Karpas-422 (cell line): ENCODE measurements at places on chromosomes 1 and 21. TPM values are rescaled to one million over a fixed set of nuclear protein-coding genes. Genes with fewer than 3 reads are reported as not detected.

DNA sequence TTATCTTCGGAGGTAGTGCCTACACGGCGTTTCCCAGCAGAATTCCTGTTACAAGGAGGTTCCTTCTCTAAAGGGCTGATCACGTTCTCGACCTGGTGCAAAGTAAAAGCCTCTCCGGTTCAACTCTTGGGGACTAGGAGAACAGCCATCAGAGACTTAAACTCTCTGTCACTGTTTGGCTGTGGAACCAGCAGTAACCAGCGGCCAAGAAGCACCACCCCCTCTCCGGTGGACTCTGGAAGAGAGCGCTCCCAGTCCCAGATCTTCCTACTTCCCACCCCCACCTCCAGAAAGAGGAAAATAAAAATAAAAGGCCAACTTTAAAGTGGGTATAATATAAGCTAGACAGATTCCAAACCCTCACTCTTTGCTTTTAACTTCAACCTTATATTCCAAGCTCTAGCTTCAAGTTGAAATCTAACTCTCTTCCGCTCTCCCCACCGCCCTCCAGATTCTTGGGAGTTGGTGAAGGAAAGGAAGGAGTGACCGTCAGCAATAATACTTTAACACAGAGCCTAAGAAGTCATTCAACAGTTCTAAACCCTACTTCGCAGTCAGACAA is 2.9 kb downstream of the BRINP3 start:
- no peaks in the 10 kb centered on the region for H3K4me1 ChIP-seq
- H3K4me3 ChIP-seq: no peak overlapping the region
- H3K36me3 ChIP-seq: no peaks in the 10 kb centered on the region

GRCh38 chr21:39651206-39651605 is 38.5 kb downstream of the B3GALT5 start:
- H3K4me3 ChIP-seq: no peak overlapping the region
- no peaks in the 10 kb centered on the region for H3K36me3 ChIP-seq
- H3K27ac ChIP-seq: no peak overlapping the region
- no peaks in the 10 kb centered on the region for H3K4me1 ChIP-seq

GRCh38 chr1:155925506-155925905 is 8.7 kb downstream of the KHDC4 start:
- no peaks in the 10 kb centered on the region for H3K27me3 ChIP-seq
- no peak overlapping the region for H3K27ac ChIP-seq
- no peak overlapping the region for H3K4me3 ChIP-seq
- H3K36me3 ChIP-seq: peaks cover 70% of the 10 kb centered on the region
- no peaks in the 10 kb centered on the region for H3K4me1 ChIP-seq

- H3K27ac ChIP-seq: no peak overlapping the region
- H3K36me3 ChIP-seq: no peaks in the 10 kb centered on the region
- DNase-seq: no peak
- H3K4me3 ChIP-seq: no peak overlapping the region
- no peaks in the 10 kb centered on the region for H3K27me3 ChIP-seq
Observed at GRCh38 chr1:3516481-3516869, 62.0 kb downstream of the ARHGEF16 start.

DNA sequence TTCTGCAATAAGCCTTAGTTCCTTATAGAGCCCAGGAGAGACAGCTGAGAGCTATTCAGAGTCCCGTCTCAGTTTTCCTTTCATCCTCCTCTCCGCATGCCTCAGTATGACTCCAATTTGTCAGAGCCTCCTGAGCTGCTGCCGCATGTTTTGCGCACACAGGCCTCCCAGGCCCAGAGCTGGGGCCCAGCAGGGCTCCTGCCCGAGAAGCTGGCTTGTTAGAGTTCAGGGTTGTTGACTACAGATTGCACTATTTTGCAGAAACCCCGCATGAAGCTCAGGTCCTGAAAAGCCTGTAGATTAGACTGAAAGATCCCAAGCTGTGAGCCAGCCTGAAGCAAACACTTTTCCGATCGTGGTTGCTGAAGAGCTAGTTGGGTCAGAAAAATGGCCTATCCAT is 51.5 kb downstream of the IGSF5 start:
- no peak overlapping the region for H3K27ac ChIP-seq
- DNase-seq: no peak
- no peaks in the 10 kb centered on the region for H3K36me3 ChIP-seq
- no peaks in the 10 kb centered on the region for H3K4me1 ChIP-seq

DNA sequence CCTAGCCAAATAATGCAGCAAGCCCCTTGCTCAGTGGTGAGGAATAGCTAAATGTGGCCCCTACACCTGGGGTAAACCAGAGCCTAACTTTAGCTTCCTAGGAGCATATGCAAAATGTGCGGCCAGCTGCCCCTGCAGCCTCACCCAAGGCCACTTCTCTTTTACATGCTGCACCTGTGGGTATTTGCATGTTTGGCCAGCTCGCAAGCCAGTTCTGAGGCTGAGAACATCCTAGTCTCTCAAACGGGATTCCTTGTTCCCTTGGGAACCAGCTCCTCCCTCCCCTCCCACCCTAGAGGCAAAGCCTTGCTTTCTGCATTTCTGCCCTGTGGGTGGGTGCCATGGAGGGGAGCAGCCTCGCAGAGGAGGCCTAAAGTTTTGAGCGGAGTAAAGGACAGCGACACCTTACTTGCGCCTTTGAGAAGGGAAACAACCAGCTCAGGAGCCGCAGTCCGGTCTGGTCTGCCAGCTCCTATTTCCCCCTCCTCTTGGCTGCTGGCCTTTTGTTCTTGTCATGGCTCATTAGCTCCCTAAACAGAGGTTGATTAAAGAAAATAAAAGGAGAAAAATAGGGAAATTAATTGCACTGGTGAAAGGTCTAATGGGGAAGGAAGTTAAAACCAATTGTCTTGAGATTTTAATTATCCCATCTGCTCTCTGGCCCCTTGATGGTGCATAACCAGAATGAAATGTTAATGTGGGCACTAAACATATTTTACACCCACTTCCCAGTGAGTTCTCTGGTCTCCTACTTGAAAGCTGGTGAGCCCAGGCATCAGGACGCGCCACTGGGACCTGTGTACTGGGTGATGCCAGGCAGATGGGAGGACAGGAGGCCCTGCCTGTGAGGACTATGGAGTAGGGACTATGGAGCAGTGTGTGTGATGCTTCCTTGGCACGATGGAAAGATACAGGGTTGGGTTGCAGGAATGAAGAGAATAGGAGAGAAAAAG is 68.7 kb downstream of the TEX35 start:
- peak overlapping the region; percentile 39; the same call in 1 of the 2 replicates for H3K4me3 ChIP-seq
- peak overlapping the region; percentile 99 for H3K27ac ChIP-seq
- peak; percentile 99 for DNase-seq
- H3K4me1 ChIP-seq: peaks cover 85% of the 10 kb centered on the region
- no peaks in the 10 kb centered on the region for H3K36me3 ChIP-seq
- no peaks in the 10 kb centered on the region for H3K27me3 ChIP-seq

DNA sequence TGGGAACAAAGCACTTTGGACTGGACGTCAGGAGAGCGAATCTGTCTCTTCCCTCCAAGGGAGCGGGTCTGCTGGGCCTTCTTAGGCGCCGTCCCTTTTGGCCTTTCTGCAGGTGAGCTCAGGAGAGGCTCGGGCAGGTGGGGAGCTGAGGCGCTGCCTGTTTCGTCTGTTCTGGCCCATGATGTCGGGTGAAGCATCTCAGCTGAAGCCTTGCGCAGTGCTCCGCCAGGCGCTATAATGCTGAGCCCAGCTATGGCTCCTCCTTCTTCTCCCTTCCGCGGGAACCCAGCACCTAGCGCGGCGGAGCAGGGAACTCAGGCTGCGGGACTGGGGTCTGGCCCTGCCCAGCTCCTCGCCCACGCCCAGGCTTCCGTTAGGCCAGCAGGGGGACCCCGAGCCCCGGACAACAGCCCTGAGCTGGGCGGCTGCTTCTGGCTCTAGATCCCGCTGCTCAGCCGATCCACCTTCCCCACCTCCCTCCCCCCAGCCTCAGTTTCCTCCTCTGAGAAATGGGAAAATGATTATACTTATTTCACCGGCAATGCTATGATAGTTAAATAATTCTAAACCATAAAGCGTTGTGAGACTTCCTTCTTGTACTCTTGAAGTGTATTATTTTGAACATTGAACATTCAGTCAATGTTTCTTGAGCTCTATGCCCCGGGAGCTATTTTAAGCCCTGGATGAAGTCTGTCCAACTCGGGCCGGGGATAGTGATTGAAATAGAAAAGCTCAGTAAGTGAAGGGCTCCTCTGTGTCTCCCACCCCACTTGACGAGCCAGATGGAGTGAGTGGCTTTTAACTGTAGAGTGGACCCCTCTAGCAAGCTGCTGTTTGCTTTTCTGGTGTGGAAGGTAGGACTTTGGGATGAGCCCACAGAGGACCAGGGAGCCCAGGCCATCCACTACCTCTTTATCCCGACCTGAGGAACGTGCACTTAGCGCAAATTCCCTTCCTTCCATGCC is 9.6 kb upstream of the ADORA1 start:
- peak; percentile 79 for DNase-seq
- H3K4me3 ChIP-seq: no peak overlapping the region
- H3K27me3 ChIP-seq: no peaks in the 10 kb centered on the region
- peaks cover 12% of the 10 kb centered on the region for H3K4me1 ChIP-seq

DNA sequence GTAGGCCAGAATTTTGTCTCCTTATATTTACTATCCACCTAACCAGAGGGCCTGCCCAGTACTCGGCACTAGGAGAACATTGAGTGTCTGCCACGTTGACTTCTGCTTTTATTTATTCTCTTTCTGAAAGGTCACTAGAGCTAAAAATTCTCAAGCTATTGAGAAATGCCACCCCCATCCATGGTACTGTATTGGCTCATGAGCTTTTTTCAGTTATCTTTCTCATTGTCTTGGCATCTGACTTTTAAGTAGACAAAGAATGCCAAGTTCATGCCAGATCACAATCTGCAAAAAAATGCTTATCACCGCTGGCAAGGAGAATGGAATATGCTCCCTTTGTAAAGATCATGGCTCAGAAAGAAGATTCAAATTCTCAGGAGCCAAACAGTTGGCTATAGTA is 49.8 kb upstream of the MROH9 start:
- H3K4me3 ChIP-seq: no peak overlapping the region
- no peak overlapping the region for H3K27ac ChIP-seq
- H3K4me1 ChIP-seq: no peaks in the 10 kb centered on the region

DNA sequence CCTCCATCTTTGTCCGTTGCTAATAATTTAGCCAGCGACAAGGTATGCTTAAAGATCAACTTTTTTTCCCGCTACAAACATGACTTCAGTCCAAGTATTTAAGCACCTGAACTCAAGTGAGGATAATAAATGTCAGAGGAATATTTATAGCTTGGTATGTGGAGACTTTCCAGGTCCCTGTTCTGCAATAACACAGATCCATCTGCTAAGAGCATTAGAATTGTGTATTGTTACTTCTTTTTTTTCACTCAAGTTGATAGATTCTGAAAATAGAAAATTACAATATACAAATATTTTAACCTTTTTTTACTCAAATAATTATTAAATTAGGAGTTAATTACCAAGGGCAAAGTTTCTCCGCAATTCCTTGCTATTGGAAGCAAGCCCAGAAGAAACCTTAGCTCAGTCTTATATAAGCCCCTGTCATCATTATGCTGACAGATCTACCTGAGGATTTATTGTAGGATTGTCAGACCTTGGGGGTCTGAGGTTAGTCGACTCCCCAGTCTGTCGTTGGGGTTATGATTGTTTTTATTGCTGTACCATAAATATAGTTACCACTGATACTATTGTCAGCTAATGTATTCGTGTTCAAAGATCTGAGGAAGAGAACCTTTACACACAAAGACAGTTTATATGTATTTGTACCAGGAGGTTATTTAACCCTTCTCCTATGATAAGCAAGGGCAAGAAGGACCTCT is 337.9 kb downstream of the TBX15 start:
- no peak for DNase-seq
- no peak overlapping the region for H3K4me3 ChIP-seq
- 0 out of 2 replicates have a peak, but pooled peaks cover 4% of the 10 kb centered on the region for H3K27me3 ChIP-seq
- no peaks in the 10 kb centered on the region for H3K36me3 ChIP-seq
- no peak overlapping the region for H3K27ac ChIP-seq
- H3K4me1 ChIP-seq: no peaks in the 10 kb centered on the region

DNA sequence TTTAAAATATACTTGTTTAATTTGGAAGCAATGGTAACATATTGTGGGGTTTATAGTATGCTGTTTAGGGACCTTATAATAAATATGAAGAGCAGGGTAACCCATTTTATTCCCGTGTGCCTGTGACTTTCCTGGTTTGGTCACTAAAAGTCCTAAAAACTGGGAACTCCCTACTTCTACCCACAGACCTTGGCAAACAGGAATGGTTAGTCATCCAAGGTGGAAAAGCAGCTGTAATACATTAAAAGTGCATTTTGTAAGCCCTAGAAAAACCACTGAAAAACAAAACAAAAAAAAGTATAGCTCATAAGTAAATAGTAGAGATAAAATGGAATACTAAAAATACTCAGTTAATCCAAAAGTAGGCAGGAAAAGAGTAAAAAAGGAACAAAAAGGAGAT is 538.9 kb downstream of the LMO4 start:
- H3K4me1 ChIP-seq: peaks cover 10% of the 10 kb centered on the region
- no peaks in the 10 kb centered on the region for H3K27me3 ChIP-seq
- H3K27ac ChIP-seq: no peak overlapping the region

IVL gene
- total RNA-seq: not detected in 2 replicates

ZNF593OS gene
- 0.18 TPM in 1 of 2 replicates, not detected in the other for total RNA-seq

ZNF697 gene
- not detected in 2 replicates for total RNA-seq

AHCYL1 gene
- 29.5 and 34.0 TPM in 2 replicates for total RNA-seq

HPDL gene
- total RNA-seq: not detected in 2 replicates

LCK gene
- total RNA-seq: 12.0 and 26.1 TPM in 2 replicates

SLC35E2B gene
- 24.9 and 32.9 TPM in 2 replicates for total RNA-seq

RGSL1 gene
- 0.22 and 0.97 TPM in 2 replicates for total RNA-seq

ACADM gene
- total RNA-seq: 104 and 109 TPM in 2 replicates
